ELF-1 (cell line): ENCODE measurements at places on chromosomes 13 and 19.

DNA sequence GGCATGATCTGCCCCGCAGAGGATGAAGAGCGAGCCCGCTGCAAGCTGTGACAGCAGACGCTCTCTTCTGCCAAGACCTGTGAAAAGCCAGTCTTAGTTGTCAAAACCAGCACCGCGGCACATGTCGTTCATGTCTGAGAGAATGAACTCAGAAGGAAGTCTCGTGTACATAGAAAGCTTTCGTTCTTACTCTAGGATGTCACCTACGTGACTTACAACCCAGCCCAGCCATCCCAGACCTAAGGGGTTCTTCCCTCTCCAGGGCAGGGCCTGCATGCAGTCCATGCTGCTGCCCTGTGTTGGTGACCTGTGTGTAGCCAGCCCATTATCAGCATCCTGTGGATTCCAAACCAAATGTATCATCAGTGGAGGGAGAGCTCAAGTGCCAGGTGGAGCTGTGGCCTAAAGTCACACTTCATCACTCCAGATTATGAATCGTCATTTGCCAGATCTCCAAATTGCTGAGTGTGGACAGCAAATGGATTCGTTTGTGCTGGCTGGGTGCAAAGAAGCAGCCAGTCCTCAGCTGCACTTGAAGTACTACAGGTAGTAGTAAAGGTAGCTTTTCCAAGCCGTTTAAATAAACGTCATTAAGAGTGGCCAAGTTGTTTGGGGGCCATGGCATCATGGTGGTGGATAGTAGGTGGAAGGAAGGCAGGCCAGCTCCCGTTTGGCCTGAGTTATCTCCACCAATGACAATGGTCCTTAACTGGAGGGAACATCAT is 73.9 kb upstream of the GPR183 start:
- no peak for DNase-seq

DNA sequence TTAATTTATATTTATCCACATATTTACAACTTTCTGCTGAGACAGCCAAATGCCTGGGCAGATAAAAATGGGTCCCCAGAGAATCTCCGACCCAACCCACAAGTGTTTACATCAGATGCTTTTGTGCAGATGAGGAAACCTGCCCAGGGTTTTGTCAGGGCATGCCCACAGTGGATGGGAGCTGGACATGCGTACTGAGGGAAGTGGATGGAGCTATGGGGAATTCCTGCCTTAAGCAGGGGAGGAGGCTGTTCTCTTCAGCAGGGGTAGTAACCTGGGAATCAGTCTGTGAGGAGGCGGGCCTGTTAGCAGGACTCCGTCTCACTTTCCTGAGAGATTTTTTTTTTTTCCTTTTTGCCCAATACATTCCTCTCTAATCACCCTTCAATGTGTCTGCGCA is 122.9 kb downstream of the RFC3 start:
- DNase-seq = peak; percentile 71

GRCh38 chr13:37766502-37766901 is 103.1 kb downstream of the TRPC4 start:
- DNase-seq = no peak

GRCh38 chr13:53569453-53569852 is 540.8 kb downstream of the OLFM4 start:
- DNase-seq = no peak

DNA sequence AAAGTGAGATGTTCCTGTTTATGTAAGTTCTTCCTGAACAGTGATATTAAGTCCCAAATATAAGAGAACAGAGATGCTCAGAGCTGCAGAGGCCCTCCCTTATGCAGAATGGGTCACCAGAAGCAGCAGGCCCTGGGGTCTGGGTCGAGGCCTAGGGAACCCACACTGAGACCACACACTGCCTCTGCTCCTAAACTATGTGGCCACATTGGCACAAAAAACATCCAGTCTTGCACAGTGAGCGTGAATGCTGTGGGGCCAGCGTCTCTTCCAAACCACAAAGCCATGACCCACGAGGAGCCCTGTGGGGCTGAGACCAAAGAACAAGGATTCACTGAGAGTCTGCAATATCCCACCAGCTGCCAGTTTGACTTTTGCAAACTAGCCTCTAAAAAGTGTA is 23.6 kb downstream of the PROZ start:
- no peak for DNase-seq

DNA sequence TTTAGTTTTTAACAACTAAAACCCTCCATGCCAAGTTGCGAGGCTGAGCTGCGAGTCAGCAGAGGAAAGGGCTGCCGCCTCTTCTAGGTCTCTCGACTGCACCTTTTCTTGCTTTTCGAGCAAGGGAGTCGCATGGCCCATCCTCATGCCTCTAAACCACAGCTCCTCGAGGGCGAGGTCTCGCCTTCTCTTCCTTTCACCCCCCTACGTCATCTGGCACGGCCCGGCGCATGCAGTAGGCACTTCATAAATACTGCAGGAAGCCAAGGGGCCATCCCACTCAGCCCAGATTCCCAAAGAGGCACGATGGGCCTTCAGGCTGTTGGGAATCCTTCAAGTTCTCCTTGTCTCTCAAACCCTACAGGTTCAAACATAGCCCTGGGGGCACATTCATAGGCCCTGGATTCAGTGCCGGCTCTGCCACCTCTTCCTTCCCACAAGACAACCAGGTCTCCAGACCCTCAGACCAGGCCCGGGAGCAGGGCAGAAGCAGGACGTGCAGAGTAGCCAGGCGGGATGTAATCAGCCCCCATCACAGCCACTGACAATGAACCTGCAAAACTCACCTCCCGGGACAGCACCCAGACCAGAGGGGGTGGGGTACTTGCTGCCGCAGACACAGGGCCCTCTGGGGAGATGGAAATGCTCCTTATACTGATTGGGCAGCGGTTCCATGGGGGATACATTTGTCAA is 41.7 kb downstream of the GGACT start:
- DNase-seq = peak; percentile 54

GRCh38 chr13:72842991-72843390 is 61.1 kb downstream of the PIBF1 start:
- no peak for DNase-seq

- no peak for DNase-seq
Observed at GRCh38 chr13:33870046-33870668, 52.2 kb downstream of the RFC3 start.

GRCh38 chr19:48491793-48492123 is 19.9 kb downstream of the LMTK3 start:
- peak; percentile 90 for DNase-seq

- no peak for DNase-seq
Observed at GRCh38 chr19:51784109-51784785, 10.7 kb upstream of the FPR3 start.

- DNase-seq = no peak
Observed at GRCh38 chr19:31908080-31908479, 437.3 kb upstream of the ZNF507 start.

DNA sequence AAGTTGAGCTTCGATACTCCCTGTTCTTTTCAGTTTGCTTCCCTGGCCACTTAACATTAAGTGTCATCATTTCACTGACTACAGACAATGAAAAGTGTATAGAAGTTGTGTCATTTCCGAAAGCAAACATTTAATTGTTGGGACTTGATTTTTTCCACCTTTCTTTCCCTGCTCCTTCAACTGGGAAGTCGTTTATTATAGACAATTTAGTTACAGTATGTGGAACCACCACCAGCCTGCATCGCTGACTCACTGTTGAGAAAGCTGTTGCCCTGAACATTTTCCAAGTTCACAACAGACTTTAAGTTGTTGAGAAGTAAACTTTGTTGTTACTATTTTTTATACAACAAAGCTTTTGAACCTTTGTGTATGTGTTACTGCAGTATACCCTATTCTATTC is 788.4 kb upstream of the PRR20A start:
- DNase-seq = no peak

DNA sequence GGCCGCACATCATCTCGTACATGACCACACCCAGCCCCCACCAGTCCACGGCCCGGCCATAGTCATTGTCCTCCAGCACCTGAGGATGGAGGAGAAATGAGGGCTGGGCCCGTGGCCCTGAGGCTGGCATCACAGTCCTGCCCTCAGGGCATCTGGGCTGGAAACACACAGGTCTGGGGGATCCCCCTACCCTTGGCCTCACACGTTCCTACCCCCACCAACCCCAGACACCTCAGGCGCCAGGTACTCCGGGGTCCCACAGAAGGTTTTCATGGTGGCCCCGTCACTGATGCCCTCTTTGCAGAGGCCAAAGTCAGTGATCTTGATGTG is 9.5 kb upstream of the CCNP start:
- no peak for DNase-seq

GRCh38 chr13:96781141-96781540 is 213.1 kb downstream of the OXGR1 start:
- DNase-seq = no peak

- no peak for DNase-seq
Observed at GRCh38 chr13:100476963-100477362, 111.6 kb downstream of the GGACT start.

DNA sequence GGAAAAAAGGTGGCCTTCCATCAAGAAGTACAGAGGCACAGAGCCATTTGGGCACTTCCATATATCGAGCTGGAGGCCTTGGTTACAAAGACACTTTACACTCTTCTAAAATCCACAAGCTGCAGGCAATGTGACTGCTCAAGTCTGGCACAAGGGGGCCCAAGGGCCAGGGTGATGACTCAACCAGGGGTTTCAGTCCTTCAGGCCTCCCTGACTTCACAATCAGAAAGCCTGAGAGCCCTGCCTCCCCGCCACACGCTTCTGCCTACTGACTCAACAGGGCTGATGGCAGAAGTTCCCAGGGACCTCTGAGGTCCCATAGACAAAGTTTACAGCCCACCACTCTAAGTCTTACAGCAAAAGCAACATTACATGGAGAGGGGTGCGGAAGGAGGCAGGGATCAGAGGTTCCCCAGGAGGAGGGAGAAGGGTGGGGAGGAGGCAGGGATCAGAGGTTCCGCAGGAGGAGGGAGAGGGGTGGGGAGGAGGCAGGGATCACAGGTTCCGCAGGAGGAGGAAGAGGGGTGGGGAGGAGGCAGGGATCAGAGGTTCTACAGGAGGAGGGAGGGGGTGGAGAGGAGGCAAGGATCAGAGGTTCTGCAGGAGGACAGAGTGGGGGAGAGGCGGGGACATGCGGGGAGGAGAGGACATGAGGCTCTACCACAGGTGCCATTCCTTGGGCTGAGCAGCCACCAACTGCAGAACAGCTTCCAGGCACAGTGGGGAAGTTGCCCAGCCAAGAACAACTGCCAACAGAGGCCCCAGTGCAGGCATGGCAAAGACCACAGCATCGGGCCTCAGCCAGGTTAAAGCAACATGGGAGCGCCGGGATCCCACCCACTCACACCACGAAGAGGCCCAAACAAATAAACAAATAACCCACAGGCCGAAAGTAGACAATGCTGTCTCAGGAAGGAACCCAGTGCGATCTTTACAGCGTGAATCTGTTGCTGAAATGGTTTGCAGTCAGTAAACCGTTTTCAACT is 52.0 kb downstream of the SLC7A1 start:
- DNase-seq = peak; percentile 48

DNA sequence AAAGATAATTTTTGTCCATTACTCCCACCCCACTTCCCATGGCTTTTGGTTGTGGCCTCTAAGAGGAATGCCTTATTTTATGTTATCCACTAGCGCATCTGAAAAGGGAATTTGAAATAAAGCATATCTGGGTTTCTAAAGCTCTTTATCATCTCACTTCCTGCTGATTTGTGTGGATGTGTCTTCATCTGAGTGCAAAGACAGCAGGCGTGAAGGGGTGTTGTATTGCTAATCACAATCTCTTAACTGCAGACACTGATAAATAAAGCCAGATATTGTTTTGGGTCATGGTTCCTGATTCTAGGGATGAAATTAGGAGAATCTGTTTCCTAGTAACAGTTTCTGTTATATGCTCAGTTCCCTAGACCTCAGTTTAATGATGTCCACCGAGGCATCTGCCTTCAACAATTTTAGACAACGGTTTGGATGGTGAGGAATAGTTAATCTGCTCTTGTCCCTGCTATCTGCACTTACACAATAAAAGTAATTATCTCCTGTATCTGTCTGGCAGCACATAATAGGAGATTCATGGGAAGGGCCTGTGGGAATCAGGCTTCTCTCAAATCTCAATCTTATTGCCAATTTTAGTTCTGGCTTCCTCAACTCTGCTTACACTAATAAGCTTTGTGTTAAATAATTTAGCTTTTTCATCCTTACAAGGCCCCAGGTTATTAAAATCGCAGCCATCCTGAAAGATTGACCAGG is 517.9 kb upstream of the ATXN8OS start:
- no peak for DNase-seq

DNA sequence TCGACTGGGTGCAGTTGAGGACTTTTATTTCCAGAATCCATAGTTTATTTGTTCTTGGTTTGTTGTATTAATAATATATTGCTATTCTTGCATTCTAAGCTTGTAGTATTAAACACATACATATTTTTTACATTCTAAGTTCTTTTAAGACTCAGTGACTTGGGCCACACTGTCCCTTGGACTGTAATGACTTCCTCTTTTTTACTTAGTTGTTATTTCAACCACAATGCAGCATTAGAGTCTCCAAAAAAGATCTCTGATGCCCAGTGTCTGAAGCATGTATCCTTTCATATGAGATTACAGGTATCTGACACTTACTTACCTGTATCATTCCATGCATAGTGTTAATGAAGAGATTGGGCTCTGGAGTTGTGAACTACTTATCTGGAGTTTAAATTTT is 864.9 kb upstream of the PCDH20 start:
- no peak for DNase-seq

DNA sequence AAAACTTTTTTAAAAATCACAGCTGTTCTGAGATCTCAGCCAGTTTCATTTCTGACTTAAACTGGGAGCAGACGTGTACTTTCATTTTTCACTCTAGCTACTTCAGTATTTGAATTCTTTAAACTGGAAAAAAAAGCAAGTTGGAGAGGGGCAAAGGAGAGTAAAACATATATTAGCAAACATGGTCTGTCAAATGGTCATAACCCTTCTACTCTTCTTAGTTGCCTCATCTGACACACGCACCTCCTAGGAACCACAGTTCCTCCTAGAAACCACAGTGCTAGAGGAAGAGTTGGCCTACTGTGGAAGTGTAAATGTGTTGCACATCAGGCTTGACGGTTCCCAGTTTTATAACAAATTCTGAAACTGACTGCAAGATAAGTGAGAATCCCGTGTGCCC is 47.2 kb downstream of the TM9SF2 start:
- no peak for DNase-seq

GRCh38 chr13:97259798-97260714 is 37.9 kb downstream of the MBNL2 start:
- DNase-seq = no peak

DNA sequence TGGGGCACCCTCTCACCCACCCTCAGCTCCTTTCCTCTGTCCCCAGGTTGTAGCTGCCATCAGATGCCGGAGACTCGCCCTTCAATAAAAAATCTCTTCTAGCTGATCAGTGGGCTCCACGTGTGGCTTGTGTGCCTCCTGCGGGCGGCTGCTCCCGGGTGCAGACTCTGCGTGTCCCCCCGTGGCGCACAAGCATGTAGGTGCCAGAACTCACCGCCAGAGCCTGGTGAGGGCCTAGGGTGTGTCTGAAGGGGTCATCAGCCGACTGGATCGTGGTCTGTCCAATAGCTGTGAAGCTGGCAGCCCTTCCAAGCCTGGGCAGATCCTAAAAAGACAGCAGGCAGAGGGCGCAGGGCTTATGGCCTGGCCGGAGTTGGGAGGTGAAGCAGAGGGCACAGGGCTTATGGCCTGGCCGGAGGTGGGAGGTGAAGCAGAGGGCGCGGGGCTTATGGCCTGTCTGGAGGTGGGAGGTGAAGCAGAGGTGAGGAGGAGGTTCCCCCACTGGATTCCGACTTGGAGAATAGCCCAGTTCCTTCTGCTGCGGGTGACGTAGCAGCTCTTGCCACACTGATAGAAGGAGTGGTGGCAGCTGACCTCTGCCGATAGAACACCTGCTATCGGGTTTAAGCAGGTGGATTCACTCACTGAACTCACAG is 11.7 kb downstream of the NOP53 start:
- no peak for DNase-seq

- no peak for DNase-seq
Observed at GRCh38 chr13:102729560-102730270, 34.9 kb upstream of the METTL21C start.

GRCh38 chr13:33129094-33129832 is 113.0 kb downstream of the KL start:
- no peak for DNase-seq
